ENCODE measurements at places on chromosomes 2 and 18.

- no peak for DNase-seq
Measured at GRCh38 chr2:100820523-100821254, 750 bp downstream of the NPAS2 start.

GRCh38 chr2:85712849-85713612 is 18.9 kb downstream of the GNLY start:
- DNase-seq = no peak

GRCh38 chr18:45566025-45566740 is 49.1 kb upstream of the SLC14A2 start:
- no peak for DNase-seq

DNA sequence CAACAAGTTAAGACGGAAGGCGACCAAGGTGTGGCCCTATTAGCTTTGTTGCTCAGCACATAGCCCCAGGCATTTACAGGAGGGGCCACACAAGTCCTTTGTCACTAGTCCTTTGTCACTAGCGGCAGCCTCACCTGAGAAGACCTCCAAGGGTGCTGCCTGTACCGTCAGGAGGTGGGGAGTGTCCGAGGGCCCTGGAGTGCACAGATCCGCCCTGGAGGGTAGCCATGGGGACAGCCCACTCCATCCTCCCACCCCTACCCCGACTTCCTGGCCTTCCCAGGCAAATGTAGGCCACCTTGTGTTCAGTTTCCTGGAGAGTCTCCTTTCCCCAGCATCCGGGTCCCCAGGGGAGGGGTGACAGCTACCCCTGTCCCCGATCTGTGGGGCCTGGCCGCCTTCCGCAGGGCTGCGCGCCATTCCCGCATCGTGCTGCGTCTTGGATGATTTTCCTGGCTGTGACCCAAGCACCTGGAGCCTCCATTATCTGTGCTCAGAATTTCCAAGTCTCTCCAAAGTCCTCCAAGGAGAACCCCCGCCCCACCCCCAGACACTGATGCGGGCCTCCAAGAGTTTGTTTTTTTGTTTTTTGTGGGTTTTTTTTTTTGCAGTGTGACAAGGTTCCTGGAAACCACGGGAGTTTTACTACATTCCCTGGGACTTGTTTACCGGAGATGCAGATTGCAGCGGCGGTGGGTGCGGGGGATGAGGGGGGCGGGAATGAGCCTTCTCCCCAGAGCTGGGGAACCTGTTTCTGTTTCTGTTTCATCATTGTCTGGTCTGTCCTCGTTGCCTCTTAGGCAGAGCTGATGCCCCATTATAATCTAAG is 28.6 kb downstream of the TEX44 start:
- peak; percentile 96 for DNase-seq

DNA sequence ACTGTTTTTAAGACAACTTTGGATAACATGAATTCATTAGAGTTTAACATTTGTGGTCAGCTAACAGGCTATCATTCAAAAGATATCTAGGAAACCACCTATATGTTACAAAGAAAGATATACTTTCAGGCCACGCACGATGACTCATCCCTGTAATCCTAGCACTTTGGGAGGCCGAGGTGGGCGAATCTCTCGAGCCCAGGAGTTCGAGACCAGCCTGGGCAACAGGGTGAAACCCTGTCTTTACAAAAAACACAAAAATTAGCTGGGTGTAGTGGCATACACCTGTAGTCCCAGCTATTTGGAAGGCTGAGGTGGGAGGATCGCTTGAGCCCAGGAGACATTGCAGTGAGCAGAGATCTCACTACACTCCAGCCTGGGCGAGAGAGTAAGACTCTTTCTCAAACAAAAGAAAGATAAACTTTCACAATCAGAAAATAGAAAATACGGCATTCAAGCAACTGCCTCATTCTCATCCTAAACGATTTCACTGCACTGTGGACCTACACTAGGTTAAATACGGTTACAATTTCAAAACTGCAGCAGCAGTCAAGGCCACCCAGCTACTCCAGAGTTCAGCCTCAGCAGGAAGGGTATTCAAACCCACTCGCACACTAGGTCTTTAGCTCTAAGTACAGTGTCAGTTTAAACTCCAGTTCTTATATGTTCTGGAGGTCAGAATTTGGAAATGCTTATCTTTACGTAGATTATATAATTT is 250.0 kb upstream of the SLC39A10 start:
- DNase-seq = no peak
